ENCODE measurements at places on chromosomes 11 and 22. TPM values are rescaled to one million over a fixed set of nuclear protein-coding genes. Genes with fewer than 3 reads are reported as not detected.
A peak's percentile ranks its signal among the peaks of the same experiment; 100 is the strongest.

SLC17A6 gene
- not detected for total RNA-seq

MYBPC3 gene
- total RNA-seq, result not detected

TRPM5 gene
- not detected for total RNA-seq

ADAMTS15 gene
- total RNA-seq, result under 0.01 TPM

OMP gene
- total RNA-seq, result 0.42 TPM

- DNase-seq, result no peak
These were observed 294.5 kb downstream of the TBC1D22A start for GRCh38 chr22:47056776-47057470.

GRCh38 chr11:61151545-61152252 is 9.5 kb downstream of the VPS37C start:
- no peak for DNase-seq

DNA sequence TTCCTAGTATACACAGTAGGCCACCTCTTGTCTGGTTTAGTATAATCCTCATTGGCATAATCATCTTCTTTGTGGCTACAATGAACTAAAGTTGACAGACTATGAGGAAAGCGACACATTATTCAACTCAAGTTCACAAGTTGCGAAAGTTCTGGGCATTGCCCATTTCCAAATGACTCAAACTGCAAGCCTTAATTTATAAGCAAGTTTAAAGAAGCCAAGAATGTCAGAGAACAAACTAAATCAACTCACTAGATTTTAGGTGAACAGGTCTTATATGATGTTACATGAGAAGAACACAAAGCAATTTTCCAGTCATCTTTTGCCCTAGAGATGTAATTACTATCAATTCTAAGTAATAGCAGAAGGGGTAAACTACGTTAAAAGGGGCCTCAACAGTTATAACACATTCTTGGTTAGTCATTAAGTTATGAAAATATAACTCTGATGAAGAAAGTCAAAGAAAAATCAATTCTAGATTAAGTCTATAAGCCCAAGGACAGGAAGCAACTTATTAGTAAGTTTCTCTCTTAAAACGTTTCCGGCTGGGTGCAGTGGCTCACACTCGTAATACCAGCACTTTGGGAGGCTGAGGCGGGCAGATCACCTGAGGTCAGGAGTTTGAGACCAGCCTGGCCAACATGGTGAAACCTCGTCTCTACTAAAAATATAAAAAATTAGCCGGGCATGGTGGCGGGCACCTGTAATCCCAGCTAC is 21.5 kb downstream of the PICALM start:
- no peak for DNase-seq

DNA sequence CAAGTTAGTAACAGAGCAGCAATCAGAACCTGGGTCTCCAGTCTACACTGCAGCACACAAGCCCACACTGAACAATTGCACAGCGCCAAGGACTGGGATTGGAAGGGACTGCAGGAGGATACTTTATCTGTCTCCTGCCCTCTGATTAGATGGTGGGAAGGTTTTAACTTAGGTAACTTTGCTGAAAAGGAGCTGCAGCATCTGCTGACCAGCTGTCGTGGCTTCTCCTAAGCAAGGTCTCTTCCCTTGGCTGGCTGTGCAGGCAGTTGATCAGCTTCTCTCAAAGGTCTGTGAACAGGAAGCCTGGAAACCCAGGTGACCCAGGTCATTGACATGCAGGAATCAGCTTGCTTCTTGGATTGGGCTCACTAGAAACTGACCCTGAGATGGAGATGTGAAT is 82.4 kb downstream of the ISX start:
- DNase-seq, result no peak

DNA sequence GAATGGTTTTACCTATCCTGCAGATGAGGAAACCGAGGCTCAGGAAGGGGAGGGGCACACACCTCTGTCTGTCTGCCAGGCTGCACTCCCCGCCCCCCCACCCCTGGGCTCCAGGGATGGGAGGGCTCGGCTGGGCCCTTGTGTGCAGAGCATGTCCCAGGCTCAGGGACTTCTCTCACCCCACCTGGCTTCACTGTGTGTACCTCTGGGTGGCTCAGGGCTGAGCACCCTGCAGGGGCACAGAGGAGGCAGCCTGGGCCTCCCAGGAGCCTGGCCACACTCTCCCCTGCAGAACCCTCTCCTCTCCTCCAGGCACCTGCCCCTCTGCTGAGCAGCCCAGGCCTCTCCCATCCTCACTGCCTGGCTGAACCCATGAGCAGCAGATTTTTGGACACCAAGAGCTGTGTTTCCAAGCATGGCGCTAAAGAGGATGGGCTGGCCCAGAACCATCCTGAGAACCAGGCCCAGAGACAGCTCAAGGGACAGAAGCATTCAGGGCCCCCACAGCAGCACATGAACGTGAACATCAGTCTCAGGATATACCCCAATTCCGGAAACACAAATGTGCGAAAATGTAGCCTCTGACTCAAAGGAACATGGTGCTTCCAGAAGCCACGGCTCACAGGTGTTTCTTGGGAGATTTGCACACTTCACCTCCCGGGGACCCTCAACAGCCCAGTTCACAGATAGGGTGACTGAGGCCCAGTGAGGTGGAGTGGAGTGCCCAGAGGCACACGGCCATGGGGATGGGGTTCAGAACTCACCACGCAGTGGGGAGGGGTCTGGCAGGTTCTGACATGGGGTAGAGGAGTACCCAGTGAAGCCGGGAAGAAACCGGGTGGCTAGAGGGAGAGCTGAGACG is 10.5 kb downstream of the EMID1 start:
- DNase-seq, result no peak

DNA sequence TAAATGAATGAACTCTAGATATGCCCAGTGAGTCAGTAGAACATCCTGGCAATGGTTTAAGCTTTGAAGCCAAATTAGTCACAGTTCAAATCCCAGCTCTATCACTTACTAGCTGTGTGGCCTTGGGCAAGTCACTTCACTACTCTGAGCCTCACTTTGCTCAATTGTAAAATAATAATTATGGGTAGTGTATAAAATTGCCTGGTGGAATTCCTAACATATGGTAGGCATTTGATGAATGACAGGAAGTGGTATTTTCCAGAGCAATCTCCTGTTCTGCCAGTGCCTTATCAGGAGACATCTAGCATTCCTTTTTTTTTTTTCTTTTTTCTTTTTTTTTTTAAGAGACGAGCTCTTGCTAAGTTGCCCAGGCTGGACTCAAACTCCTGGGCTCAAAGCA is 13.0 kb downstream of the SCN4B start:
- no peak for DNase-seq

DNA sequence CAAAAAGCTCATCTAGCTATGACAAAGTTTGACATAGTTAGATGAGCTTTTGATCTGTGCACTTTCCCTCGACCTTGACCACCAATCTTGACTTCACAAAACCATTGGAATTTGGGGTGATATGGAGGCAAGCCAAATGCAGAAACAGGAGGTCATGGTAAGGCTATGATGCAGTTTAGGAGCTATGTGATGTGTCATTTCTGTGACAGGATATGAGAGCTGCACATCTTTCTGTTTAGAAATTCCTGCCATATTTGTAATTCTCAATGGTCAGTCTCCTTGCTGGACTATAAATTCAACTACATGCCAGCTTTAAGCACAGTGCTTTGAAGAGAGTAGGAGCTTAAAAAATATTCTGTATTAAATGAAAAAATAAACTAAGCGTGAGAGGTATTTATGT is 12.9 kb downstream of the OR51B6 start:
- peak; percentile 3 for DNase-seq

GRCh38 chr22:39932918-39933649 is 27.1 kb upstream of the TMA7B start:
- no peak for DNase-seq

DNA sequence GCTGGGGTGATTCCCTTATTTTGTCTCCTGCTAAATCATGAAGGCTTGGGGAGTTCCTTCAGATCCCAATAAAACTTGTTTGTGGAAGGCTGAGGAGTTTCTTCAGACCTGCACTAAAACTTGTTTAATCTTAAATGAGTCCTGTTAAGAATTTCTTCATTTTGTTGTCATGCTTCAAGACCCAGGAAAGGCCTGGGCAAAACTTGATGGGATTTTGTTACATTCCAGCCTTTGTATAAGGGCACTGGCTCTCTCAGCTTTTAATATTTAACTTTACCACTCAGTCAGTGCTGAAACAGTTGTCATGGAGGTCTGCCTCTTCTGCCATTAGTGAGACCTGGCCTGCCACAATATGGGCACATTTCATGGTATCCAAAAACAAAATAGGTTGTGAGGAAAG is 699.0 kb downstream of the ETS1 start:
- no peak for DNase-seq

- DNase-seq, result no peak
These were observed 74.1 kb downstream of the PIWIL4 start for GRCh38 chr11:94641167-94641761.

DNA sequence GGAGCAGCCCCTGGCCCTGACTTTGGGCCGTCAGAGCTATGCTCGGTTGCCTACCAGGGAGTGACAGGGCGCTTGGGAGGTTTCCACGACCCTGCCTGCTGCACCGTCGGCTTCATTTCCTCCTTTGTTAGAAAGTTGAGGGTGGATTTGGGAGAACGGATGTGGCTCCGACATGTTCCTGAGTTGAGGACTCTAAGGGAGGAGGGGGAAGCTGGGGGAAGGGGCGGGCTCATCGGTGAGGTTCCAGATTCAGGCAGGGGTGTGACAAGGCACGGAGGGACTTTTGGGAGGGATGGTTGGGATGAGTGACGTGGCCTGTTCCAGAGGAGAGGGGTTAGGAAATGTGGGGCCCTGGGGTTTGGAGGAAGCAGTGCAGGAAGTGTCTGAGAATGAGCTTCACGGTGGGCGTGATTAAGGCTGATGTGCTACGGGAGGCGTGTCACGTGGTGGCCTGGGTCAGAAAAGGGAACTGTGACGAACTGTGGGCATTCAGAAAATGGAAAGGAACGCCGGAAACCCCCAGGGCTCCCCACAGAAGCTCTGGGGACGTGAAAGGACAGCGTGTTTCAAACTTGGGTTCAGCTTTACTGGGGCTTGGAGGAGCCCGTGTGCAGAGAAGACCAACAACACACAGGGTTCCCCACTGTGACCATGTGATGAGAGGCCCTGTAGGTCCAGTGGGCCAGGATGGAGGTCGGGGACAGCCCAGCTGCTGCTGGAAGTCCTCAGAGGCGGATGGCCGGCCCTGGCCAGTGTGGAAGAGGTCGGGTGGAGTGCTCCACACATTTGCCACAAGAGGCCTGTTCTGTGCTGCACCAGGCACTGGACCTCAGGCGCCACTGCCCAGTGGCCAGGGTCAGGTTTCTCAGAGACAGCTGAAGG is 2.8 kb downstream of the PARVB start:
- peak; percentile 75 for DNase-seq

- no peak for DNase-seq
These were observed 3.0 kb downstream of the GSTT4 start for GRCh38 chr22:24002272-24002671.

DNA sequence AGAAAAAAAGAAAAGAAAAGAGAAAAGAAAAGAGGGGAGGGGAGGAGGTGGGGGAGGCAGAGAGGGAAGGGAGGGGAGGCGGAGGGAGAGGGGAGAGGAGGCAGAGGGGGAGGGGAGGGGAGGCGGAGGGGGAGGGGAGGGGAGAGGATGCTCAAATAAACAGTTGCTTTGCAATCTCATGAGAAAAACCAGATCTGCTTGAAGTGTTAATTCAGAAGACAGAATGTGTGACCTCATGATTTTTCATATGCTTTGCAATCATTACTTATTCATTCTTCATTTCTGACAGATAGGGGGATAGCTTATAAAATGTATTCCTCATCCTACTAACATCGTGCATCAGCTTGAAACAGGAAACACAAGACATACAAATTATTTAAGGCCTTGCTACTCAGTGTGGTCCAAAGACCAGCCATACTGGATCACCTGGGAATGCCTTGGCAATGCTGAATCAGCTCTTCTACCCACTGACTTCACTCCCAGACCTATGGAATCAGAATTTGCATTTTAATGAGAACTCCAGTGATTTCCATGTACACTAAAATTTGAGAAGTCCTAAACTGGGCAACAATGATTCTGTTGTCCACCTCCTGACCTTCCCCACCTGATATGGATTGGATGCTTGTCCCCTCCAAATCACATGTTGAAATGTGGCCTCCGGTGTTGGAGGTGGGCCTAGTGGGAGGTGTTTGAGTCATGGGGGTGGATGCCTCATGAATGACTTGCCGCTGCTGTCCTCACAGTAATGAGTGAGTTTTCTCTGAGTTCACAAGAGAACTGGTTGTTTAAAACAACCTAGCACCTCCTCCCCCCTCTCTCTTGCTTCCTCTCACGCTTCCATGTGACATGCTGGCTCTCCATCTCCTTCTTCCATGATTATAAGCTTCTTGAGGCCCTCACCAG is 69.2 kb downstream of the CCDC34 start:
- no peak for DNase-seq

- DNase-seq, result no peak
These were observed 5.4 kb upstream of the SYN3 start for GRCh38 chr22:33063611-33064010.

Measured in pulmonary artery endothelial cell (primary cell).